ENCODE measurements at places on chromosomes 2 and 18.

- DNase-seq: no peak
Observed at GRCh38 chr2:64213532-64214275, 69.5 kb upstream of the PELI1 start.

DNA sequence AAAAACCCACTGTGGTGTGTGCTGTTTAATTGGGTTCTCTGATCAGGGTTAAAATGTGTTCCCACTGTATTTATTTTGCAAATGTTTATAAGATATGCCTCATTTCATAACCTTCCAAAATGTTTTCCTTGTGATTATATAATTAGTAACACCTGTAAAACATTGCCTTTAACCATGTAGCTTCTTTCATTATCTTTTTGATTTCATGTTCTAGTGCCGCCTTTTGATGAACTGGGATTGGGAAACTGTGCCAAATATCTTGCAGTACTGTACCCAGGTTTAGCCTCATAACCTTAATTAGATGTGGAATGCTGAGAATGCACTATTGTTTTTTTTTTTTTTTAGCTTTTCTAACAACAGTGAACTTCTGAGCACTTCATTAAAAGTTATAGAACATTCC, 96.9 kb downstream of the TANC1 start:
- no peak for DNase-seq

- DNase-seq: no peak
Observed at GRCh38 chr2:68367953-68368653, 3.0 kb downstream of the PLEK start.

- no peak for DNase-seq
Observed at GRCh38 chr2:53422979-53423378, 344.6 kb upstream of the CHAC2 start.

DNA sequence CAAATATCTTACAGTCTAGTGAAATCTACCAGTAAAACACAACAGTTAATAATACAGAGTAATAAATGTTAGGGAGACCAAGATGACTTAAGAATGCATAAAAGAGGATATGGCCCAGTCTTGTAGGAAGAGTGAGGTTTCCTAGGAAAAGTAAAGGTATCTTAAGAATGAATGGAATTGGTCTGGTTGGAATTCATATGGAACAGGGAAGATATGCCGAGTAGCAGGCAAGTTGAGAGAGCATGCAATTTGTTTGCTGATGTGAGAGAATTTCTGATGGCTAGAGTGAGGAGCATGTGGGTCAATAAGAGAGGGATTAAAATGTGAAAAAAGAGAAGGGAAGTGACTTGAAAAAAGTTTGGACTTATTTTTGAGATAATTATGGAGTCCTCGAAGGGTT, 512.9 kb upstream of the ZEB2 start:
- DNase-seq: no peak

DNA sequence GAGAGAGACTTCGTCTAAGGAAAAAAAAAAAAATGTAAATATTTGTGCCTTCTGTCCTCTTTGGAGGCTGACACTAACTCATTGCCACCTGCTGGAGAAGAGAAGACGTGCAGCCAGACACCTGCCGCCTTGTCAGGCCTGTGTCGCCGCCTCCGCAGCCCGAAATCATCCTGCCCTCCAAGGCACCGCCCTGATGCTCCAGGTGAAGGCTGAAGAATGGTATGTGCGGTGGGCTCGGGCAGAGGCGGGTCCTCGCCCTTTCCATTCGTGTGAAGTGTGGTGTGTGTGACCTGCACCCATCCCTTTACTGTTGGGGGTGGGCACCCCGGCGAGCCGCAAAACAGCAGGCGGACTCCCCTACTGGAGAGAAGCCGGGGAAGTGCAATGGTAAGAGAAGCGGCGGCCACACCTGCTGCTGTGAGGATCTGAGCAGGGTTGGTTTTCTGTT, 60.4 kb downstream of the FAM161A start:
- DNase-seq: peak; percentile 76

GRCh38 chr18:78492813-78493371, 486.7 kb upstream of the SALL3 start:
- no peak for DNase-seq

DNA sequence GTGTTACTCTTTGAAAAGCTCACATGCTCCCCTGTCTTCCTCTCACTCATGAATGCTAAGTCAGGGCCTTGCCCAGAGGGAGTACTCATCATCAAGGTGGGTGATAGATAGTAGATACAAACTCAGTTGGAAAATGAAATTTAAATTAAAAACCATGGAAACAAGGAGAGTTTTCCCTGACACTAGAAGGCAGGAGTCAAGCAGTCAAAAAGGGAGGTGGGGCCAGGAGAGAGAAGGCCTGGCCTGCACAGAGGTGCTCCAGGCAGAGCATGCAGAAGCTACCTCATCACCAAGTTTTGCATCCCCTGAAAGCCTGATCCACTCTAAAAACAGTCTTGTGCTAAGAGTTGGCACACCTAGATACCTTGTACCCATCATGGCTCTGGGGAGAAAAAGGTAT, 143.7 kb downstream of the MYO5B start:
- no peak for DNase-seq

GRCh38 chr2:109260886-109261700, 132.1 kb downstream of the SH3RF3 start:
- DNase-seq: no peak

- no peak for DNase-seq
Observed at GRCh38 chr18:5155218-5155906, 41.7 kb downstream of the AKAIN1 start.

GRCh38 chr2:45418532-45418931, 192.5 kb downstream of the SRBD1 start:
- DNase-seq: no peak

- DNase-seq: no peak
Observed at GRCh38 chr2:223042704-223043118, 9.3 kb upstream of the KCNE4 start.

DNA sequence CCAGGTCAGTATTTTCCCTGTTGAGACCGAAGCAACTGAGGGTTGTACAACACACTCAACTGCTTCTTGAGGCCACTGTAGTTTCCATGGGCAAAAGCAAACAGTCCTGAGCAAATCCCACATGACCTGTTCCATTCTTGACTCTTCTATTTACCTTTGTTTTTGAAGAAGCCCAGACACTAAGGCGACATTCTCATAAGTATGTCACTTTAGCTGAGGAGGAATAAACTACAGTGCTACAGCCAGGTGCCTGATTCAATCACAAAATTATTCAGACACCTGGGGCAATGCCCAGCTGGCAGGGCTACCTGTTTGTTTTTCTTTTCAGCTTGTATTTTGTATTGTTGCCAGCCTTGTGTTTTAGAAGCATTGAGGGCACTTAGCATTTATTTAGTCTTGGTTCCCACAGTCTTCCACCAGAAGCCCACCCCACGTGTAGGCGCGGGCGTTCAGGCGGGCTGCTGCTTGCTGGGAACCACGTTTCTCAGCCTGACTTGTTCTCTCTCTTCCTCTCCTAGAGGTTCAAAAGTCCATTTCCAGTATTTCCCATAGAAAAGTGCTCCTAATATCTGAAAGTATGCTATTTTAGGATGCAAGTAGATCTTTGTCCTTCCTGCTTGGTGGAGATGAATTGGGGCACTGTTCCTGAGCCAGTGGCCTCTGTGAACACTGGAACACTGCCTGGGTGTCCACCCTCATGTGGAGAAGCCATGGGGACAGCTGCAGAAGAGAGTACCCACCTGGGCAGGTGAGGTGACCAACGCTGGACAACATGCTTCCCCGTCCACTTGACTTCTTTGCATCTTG, 99.0 kb upstream of the COPS8 start:
- no peak for DNase-seq

DNA sequence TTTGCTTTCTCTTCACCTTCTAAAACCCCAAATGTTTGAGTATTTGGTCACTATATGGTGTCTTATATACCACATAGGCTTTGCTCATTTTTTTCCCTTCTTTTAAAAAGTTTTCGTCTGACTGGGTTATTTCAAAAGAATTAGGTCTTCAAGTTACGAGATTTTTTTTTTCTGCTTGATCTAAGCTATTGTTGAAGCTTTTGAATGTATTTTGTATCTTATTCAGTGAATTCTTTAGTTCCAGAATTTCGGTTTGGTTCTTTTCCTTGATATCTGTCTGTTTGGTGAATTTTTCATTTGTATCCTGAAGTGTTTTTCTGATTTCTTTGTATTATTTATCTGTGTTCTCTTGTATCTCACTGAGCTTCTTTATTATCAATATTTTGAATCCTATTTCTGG, 93.5 kb downstream of the ARL6IP6 start:
- no peak for DNase-seq

DNA sequence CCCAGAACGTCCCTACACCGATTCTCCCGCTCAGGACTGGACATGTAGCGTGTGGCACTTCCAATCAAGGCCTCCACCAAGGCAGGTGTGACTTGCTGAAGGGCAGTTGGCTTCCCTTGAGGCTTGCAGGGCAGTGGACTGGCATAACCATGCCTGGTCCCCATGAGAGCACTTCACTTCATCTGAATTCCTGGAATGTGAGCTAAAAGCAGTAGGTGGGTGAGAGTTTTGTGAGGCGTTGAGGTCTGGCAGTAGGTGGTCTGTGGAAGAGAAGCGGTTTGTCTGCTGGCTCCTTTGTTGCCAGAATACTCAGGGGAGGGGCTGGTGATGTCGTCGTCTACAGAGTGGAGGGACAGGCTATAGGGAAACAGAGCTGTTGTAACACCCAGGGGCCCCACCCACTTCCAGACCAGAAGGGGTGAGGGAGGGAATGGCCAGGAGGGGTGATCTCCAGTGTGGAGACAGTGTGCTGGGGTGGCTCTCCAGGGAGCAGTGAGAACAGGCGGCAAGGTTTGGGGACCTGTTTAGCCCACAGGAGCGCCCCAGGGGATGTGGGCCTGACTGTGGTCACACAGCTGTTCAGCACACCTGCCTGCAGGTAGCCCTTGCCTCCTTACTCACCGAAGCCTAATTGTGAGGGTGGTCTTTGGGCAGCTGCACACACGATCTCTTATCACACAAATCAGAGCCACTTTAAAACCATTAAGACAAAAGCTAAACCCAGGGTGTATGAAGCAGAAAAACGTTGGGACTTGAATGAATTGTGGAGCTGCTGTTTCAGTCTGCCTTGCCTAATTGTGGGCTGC, 21.5 kb upstream of the ALKAL2 start:
- no peak for DNase-seq

DNA sequence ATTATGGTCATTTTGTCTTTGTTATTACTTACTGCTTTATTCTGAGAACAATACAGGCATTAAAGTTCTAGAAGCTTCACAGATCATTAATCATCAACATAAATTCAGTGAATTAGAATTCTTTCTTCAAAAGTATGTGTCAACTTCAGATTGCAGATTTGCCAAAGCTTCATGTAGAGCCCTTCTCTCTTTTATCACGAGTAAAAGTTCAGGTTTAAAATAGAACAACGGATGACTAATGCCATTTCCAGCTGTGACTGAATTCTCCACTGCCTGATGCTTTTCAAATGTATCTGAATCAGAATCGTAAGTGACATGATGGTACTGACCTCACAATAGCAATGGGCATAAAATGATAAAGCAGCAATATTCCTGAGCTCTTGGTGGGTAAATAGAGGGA, 116.0 kb downstream of the ABCA12 start:
- no peak for DNase-seq

GRCh38 chr2:43751476-43751990, 22.3 kb upstream of the DYNC2LI1 start:
- no peak for DNase-seq

Measured in activated CD4-positive, alpha-beta T cell treated with anti-CD3 and anti-CD28 coated beads, Interleukin-2, amount 50 U/mL, for 1 hour (primary cell).